ENCODE measurements at places on chromosomes 16 and 17.
A peak's percentile ranks its signal among the peaks of the same experiment; 100 is the strongest.

GRCh38 chr16:28923231-28923587 lies 1.8 kb downstream of the RABEP2 start:
- no peak for DNase-seq

GRCh38 chr17:27807567-27808470 lies 7.5 kb upstream of the NOS2 start:
- peak; percentile 49 for DNase-seq

DNA sequence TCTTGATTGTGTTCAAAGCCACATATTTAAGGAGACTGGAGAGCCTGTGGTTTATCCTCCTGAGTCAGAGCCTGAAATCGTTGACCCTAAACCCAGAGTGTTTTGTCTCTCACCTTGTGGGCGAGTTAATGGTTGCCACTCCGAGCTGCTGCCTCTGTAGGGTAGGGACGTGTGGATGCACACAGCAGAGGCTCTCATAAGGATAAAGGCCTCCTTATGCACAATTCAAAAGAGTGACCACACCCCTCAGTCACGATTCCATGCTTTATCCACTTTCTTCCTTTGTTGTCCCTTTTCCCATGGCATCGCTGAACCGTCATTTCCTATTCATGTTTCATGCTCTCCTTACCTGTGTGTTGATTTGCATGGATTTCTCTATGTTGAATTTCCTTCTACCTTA lies 805.0 kb upstream of the RBFOX1 start:
- no peak for DNase-seq

DNA sequence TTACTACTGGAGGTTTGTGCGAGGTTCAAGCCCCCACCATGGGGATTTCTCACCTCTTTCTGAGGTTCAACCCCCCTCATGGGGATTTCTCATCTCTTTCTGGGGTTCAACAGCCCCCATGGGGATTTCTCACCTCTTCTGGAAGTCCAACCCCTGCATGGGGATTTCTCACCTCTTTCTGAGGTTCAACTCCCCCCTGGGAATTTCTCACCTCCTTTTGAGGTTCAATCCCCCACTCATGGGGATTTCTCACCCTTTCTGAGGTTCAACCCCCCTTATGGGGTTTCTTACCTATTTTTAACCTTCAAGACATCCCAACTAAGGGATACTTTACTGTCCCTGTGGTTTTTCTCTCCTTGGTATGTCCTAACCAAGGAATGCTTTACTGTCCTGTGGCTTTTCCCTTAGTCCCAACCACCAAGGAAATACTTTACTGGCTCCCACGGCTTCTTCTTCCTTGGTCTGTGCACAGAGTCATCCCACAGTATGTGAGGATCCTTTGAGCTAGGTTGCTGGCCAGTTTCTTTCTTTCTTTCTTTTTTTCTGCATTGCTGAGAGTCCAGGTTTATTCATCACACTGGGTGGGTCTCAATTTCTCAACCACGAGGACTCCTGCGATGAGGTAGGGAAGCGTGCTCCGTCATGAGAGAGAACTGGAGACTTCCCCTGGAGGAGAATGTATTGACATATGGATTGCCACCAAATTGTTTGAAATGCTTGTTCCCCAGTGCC lies 2140.2 kb downstream of the TP53TG3F start:
- DNase-seq, result no peak

DNA sequence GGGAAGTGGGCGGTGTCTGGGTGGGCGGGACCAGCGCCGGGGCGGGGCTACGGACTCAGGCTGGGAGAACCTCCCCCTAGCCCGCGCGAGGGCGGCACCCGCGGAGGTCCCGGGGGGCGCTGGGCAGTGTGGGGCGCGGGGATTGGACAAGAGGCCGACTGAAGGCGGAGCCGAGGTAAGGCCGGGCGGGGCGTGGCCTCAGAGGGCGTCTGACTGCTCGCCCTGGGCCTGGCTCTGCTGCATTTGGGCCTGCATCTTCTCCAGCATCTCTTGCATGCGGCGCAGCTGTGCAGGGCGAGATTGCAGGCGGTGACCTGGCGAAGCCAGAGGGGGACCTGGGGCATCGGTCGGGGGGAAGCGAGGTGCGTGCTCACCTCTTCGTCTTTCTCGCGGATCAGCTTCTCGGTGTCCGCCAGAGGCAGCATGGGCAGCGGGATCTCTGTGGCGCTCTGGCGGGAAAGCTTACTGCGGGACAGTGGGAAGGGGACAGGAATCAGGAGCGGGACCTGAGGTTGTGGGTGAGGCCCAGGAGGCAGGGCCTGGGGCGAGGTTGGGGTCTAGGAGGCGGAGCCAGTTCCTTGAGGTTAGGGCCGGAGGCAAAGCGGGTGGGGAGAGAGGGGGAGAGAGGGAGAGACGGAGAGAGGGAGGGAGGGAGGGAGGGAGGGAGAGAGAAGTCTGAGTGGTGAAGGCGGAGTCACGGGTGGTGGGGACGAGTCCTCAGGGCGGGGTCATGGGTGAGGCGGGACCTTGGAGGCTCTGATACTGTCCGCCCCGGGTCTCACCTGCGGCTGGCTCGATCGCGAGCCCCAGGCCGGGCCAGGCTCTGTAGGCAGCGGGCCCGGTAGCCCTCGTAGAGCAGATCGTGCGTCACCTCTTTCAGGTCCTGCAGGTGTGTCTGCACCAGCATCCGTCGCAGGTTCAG lies 3.9 kb downstream of the SEPTIN1 start:
- DNase-seq, result peak; percentile 99

DNA sequence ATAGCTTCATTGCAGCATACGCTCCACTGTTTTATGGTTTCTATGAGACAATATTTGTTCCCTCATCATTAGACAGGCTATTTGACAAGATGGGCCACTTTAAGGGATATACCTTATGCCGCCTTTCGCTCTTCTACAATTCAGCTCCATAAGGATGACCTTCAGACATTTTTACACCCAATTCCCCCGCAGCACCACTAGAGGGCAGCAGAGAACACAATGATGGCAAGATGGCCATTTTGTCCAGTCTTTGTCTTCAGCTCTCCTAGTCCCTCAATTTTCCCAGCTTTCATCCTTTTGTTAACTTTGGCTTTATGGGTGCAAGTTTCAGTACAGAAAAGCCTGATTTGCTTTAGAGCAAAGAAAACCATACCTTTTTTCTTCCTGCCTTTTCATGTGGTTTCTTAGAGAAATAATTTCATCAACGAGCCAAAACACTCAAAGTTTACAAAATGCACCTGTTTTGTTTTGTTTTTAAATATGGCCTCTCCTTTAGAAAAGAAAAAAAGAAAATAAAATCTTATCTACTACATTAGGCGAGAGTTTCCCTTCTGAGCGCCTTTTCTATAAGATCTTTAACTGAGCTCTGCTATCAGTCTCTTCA lies 355.3 kb downstream of the TOX3 start:
- DNase-seq, result peak; percentile 30

DNA sequence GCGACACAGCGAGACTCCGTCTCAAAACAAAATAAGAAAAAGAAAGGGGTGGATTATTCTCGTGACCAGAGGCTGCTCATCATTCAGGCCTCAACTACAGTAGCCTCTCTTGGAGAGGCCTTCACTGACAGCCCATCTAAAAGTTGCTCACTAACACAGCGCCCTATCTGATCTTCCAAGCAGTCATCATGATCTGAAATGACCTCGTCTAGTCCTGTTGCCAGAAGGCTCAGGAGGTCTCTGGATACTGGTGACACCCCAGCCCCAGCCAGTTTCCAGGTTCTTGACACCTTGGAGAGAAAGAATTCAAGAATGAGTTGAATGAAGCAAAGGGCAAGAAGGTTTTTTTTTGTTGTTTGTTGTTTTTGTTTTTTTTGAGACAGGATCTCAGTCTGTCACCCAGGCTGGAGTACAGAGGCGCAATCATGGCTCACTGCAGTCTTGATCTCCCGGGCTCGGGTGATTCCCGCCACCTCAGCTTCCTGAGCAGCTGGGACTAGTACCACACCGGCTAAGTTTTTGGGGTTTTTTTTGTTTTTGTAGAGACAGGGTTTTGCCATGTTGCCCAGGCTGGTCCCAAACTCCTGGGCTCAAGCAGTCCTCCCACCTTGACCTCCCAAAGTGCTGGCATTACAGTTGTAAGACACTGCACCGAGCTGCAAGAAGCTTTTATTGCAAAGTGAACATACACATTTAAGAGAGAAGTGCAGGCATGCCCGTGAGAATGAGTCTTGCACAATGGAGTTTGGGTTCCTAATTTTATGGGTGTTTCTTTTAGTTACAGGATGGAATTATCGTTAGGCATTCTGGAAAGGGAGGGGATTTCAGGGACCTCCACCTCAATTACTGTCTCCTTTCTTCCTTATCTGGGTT lies 2.7 kb upstream of the ZC3H7A start:
- DNase-seq, result no peak

DNA sequence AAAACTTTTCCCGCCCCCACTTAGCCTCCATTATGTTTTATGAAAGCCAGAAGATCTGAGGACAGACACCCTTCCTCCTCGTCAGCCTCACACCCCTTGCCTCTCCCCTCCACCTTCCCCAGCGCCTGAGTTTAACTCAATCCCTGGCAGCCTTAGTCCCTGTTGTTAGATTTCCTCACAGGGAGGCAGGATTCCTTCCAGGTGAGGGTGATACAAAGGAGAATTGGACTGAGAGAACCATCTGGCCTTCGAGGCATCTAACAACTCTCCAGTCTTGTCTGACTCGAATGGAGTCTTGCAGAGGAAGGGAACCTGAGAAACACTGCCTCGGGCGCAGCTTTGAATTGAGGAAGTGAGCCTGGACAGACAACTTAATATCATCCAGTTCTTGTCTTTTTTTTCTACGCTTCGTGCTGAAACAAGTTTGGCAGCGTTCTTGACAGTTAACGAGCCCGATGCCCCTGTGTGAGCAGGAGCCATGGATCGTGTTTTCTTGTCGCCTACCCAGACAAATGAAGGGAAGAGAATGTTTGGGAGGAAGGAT lies 1.3 kb upstream of the ZNF768 start:
- no peak for DNase-seq

GRCh38 chr16:52991572-52991971 lies 61.1 kb downstream of the CHD9NB start:
- no peak for DNase-seq

DNA sequence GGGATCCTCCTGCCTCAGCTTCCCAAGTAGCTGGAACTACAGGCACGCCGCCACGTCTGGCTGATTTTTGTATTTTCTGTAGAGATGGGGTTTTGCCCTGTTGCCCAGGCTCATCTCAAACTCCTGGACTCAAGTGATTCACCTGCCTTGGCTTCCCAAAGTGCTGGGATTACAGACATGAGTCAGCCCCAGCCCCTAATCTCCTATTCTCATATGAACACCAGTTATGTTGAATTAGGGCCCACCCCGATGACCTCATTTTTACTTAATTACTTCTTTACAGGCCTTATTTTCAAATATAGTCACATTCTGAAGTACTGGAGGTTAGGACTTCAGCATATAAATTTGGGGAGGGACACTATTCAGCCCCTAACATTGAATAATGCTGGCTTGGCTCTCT lies 49.2 kb downstream of the ZNRF1 start:
- DNase-seq, result no peak

DNA sequence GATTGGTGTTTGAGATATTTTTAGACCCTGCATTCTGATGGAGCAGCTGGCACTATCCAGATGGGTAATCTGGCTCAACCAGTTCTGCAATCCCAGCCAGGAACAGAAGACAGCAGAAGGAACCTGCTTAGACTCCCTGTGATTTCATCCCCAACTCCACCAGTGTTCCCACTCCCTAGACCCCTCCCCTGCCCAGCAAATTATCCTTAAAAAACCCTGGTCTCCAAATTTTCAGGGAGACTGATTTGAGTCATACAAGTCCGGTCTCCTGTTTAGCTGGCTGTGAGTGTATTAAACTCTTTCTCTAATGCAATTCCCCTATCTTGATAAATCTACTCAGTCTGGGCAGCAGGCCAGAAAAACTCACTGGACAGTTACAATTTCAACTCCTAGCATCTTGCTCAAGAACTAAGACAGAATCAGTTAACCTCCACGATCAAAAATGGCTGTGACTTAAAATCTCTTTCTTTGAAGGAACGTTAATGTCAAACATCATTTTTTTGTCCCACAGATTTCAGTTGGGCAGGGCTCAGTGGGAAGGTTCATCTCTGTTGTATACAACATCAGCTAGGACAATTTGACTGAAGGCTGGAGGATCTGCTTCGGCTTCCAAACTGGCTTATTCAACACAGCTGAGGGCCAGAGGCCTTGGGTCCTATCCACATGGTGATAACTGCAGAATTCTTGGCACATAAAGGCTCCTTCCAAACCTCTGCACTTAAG lies 4.9 kb upstream of the RBL2 start:
- DNase-seq, result no peak

GRCh38 chr17:40303009-40303657 lies 5.8 kb upstream of the RARA start:
- DNase-seq, result no peak

DNA sequence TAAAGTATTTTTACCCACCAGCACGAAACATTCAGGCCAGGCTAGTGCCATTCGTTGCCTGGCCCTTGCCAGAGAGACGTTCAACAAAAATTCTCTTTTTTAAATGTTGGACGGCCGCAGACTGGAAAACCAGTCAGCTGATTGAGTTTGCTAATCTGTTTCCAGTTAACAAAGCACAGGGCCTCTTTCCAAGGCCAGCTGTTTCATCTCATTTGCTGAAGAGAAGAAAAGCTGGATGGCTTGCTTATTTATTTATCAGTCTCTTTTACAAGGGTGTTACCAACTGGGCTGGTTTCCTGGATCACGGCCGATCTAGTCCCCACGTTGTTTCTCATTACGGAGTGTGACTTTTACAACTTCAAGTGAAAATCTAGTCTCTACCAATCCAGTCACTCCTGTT lies 418.7 kb upstream of the DYNLRB2 start:
- DNase-seq, result no peak

DNA sequence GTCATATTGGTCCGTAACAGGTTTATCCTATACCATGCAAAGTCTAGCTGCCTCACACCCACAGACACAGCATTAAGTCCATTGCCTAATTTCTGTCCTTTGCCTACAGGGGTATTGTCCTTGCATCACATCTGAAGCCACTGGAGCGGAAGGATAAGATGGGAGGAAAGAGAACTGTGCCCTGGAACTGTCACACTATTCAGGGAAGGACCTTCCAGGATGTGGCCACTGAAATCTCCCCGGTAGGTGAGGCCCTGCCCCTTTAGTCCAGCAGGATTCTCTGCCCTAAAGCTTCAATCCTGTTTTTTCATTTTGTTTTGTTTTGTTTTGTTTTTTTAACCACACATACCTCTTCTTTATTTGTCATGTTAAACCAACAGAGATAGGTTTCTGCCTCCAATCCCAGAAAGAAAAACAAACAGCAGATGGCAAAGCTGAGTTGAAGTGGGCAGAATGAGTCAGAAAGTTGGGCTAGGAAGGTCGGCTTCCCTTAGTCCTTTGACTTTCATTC lies 2.2 kb upstream of the EFTUD2 start:
- DNase-seq, result no peak

All from stimulated activated CD4-positive, alpha-beta T cell treated with anti-CD3 and anti-CD28 coated beads, Interleukin-15, amount 100 ng/mL, for 48 hours (primary cell).